ENCODE measurements at places on chromosomes 2 and 18. TPM values are rescaled to one million over a fixed set of nuclear protein-coding genes. Genes with fewer than 3 reads are reported as not detected.

C2orf72 gene
- not detected for total RNA-seq

DNA sequence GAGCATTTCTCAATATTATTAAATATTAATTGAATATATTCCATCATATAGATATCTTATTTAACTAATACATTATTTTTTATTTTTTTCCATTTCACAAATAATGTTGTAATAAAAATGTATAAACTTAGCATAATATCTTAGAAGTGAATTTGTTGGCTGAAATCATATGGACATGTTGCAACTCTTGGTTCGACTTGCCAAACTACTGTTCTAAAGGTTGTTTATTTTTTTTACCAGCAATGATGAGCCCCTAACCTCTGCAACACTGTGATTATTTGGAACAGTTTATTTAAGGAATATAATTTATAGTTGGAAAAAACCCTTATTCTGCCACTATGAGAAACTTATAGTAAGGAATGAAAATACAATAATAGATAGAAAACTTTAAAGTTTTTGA lies 8.8 kb upstream of the NAB1 start:
- DNase-seq, result peak; percentile 39

SP140 gene
- 1.4 TPM for total RNA-seq

- peak; percentile 21 for DNase-seq
Observed at GRCh38 chr2:158970241-158970751, 1.9 kb downstream of the TANC1 start.

DNA sequence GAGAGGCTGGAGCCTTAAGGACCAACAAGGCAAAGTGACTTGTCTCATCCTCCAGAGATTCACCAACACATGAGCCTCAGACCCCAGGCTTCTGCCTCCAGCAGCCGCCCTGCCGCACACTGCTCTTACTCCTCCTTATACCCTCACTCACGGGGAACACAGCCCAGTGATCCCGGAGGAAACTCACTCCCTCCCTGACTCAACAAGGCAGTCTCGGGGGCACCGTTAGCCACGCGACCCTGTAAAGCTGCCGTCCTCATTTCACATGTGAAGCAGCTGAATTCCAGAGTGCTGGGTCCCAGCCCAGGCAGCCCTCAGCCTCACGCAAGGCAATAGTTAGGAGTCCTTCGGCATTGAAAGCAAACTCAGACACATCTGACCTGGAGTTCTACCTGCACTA lies 129.7 kb downstream of the TPO start:
- no peak for DNase-seq

ANXA4 gene
- 25.8 TPM for total RNA-seq

DNA sequence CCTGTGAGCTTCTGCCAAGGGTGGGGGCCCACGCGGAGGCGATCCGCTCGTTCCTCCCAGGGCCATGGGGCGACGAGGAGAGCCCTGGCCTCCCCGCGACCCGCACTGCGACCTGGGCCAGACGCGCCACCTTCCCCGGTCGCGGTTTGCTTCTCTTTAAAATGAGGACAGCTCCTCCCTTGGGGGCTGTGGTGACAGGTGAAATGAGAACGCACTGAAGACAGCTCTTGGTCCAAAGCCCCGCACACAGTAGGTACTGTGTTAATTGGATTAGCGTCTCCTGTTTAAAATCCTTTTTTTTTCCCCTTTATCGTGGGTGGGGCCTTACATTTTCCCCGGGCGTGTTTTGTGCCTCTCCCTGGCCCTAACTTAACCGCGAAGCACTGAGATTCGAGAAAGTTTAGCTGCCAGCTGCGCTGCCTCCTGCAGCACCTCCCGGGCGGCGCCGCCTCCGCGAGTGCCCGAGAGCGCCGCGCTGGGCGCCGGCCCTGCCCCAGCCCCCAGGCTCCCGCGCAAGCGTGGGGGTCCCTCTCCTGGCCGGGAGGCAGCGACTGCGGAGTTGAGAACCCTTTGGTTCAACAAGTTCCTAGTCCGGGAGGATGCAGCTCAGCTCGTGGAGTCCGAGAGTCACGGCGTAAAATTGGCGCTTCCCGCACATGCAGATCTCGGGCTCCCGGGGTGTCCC lies 1.1 kb downstream of the HPCAL1 start:
- DNase-seq, result peak; percentile 56
